ENCODE measurements at places on chromosomes 4 and X.

DNA sequence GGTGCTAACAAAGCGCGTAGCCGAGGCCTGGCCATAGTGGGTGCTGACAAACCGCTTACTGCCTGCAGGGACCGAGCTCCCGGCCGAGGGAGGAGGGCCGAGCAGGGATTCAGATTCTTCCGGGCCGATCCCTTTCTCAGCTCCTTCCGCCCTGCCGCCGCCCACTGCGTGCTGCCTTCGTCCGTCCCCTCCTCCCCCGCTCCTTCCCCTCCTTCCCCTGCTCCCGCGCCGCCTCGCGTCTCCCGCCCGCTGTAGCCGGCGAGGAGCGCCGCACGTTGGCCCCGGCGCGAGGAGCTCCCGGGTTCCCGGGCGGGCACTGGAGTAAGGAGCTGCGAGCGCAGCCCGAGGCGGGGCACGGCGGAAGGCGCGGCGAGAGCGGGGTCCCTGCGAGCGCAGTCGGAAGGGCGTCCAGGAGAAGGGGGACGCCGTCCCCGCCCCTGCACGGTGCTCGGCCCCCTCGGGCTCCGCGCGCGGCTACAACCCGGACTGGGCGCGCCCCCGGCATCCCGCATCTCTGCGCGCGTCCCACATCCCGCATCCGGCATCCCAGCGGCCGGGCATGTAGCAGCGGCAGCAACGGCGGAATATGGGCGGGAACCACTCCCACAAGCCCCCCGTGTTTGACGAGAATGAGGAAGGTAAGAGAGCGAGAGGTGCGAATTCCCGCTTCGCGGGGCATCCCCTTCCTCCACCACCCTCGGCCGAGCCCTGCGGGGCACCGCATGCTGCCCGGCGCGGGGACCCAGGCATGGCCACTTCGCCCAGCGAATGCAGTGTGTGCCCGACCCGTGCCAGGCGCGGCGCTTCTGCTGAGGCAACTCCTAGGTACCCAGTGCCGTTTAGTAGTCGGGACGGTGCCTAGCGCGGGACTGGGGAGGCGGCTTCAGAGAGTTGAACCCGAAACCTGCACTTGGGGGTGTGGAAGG, at the start of gene STK32B:
Gene STK32B (plus strand): TSS at position 203 of the 926 bp plus-strand sequence.
- DNase-seq, result no peak

- DNase-seq, result no peak
Measured at GRCh38 chr4:186689476-186689875, 34.2 kb downstream of the FAT1 start.

GRCh38 chr4:169907705-169908104, 118.5 kb downstream of the MFAP3L start:
- no peak for DNase-seq

DNA sequence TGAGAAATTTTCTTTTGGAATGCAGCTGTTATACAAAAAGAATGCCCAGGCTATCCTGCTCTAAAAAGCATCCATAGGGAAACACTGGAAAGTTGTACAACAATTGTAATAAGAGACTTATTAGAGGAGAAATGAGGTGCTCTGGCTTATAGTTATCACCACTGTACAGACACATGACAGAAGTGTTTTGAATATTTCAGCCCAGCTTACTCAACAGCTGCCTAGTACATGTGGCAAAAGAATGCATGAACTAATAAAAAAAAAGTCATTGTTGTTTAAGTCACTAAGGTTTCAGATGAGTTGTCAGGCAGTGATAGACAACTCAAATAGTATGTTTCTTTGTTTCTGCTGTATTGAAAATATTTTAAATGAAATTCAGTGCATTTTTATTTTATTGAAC, 307.7 kb downstream of the GPM6A start:
- DNase-seq, result no peak

DNA sequence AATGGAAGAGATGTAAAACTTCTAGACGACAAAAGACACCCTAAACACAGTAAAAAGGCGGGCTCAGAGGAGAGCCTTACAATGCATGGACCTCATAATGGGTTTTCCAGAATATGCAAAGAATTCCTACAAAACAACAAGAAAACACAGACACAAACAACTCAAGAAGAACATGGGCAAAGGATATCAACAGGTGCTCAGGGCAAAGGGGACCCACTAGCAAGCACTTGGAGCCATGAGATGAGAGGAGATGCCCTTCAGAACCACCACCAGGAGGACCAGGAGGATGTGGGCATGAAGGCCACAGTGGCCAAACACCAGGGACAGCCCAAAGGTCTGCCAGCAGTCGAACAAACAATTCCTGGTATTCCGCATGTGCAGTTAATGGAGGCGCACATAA, 17.2 kb downstream of the PDZD4 start:
- no peak for DNase-seq

GRCh38 chrX:47815901-47816845, 20.5 kb upstream of the ZNF81 start:
- DNase-seq, result no peak

GRCh38 chr4:141352331-141352730, 131.6 kb downstream of the ZNF330 start:
- DNase-seq, result no peak

- DNase-seq, result no peak
Measured at GRCh38 chrX:129726307-129727111, 12.3 kb upstream of the XPNPEP2 start.

- no peak for DNase-seq
Measured at GRCh38 chrX:29691044-29691443, 524.3 kb upstream of the MAGEB2 start.

Measured in DMS 273 treated with DMSO at 0.1 percent for 48 hours (cell line).